RPMI7951 (cell line): ENCODE measurements at places on chromosomes 11 and 22. TPM values are rescaled to one million over a fixed set of nuclear protein-coding genes. Genes with fewer than 3 reads are reported as not detected.

- DNase-seq: peak; percentile 93
Measured at GRCh38 chr11:35236667-35237003, 97.7 kb downstream of the CD44 start.

DNA sequence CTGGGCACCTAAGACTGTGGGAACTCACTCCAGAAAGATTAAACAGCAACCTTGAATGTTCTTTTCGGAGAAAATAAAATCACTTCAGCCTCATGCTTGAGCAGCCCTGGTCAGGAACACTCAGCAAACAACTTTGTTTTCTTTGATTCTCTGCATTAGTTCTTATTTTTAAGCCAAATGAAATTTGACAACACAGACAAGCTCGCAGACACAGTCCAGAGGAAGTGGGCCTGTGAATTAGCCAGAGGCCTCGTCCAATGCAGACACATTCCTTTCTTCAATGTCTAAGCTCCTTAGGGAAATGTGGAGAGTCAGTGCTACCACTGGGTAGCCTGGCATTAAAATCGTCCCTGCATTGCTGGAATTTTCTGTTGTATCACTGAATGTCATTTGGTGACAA, 62.9 kb upstream of the CSNK2A3 start:
- DNase-seq: peak; percentile 77

GRCh38 chr22:20554824-20555223, 47.4 kb downstream of the MED15 start:
- DNase-seq: no peak

DNA sequence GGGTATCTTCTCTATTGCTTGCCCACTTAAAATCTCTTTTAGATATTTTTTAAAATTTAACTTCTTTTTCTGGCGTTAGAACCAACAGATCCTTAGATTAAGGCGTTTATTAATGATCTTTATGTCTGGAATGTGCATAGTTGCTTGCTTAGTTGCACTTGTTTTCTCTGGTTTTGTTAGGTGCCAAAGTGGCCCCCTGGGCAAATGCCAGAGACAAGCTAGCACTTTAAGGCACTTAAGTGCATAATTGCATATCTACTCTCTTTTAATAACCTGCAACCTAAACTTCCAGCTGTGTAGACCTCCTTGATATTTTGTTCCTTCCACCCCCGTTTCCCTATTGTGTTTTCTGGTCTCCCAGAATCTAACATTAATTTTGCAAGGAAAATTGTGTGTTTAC, 3.3 kb downstream of the RBM4 start:
- no peak for DNase-seq

The SELENOO gene
- 9.4 and 13.7 TPM in 2 replicates for total RNA-seq

GRCh38 chr11:2507945-2508749, 63.3 kb downstream of the KCNQ1 start:
- no peak for DNase-seq

DNA sequence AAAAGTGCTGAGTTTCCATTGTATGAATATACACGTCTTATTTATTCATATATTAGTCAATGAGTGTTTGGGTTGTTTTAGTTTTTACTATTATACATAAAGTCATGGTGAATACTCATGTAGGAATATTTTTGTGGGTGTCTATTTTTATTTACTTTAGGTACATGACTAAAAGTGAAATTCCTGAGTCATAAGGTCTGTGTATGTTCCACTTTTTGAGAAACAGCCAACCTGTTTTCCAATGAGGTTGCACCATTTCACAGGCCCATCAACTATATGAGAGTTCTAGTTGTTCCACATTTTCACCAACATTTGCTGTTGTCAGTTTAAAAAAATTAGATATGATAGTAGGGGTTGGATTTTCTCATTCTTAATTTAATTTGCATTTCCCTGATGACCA, 6.6 kb upstream of the OR6X1 start:
- DNase-seq: no peak

The UBQLN3 gene
- not detected in 2 replicates for total RNA-seq
